ENCODE measurements at places on chromosomes 1 and 21.

GRCh38 chr1:48831120-48831978, 54.7 kb upstream of the BEND5 start:
- DNase-seq = no peak

DNA sequence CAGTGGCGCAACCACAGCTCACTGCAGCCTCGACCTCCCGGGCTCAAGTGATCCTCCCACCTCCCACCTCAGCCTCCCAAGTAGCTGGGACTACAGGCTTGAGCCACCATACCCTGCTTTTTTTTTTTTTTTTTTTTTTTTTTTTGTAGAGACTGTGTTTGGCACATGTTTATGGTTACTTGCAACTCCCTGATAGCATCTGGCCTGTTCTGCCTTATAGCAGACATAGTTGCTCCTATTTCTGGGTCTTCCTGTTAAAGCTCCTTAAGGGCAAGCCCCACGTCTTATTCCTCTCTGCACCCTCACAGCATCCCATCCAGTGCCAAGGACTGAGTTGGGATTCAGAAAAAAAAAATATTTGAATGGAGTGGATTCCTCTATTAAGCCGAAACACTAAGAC, 17.1 kb upstream of the CNR2 start:
- DNase-seq = no peak

DNA sequence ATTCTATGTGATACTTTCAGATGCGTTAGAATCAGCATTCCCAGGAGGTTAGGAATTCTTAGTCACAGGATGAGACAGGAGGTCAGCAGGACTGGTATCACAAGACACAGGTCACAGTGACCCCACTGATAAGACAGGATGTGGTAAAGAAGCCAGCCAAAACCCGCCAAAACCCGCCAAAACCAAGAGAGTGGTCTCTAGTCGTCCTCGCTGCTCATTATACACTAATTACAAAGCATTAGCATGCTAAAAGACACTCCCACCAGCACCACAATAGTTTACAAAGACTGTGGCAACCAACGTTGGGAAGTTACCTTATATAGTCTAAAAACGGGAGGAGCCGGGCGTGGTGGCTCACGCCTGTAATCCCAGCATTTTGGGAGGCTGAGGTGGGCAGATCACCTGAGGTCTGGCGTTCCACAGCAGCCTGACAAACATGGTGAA, 13.9 kb upstream of the ACTA1 start:
- no peak for DNase-seq

DNA sequence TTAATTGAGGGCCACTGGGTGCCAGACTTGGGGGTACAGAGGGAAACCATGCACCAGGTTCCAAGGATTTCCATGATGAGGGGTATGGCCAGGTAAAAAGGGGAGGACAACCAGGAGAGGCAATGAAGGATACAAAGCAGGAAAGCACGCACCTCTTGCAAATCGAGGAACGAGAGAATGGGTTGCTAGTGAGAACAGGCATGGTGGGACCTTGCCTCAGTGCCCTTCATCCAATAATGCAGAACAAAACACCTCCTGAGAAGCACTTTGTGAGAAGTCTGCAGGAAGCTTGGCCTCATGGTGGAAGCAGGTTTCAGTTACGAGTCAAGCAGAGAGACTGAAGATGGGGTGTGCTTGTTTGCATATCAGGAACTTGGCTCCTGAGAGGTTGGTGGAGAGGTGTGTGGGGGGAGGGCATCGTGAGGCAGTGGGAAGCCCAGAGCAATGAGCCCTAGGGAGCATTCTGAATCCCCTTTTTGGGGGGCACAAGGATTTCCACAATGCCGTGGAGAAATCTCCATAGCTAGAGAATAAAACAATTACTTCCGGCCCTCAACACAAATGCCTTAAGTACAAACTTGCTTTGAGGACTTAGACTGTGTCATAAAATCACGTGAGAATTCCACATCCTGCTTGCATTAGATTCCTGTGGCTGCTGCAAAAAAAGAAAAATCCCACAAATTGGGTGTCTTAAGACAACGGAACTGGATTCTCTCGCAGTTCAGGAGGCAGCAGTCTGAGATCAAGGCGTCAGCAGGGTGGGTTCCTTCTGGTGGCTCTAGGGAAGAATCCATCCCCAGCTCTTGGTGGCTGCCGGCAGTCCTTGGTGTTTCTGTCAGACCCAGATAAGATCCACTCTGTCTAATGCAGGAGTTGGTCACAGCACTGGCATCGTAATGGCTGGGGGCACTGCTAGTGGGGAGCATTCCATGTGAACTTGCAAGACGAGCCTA, 54.9 kb upstream of the BACE2 start:
- no peak for DNase-seq

Measured in activated CD4-positive, alpha-beta T cell treated with anti-CD3 and anti-CD28 coated beads for 24 hours (primary cell).